ENCODE measurements at places on chromosomes 3 and 15.
A peak's percentile ranks its signal among the peaks of the same experiment; 100 is the strongest.

DNA sequence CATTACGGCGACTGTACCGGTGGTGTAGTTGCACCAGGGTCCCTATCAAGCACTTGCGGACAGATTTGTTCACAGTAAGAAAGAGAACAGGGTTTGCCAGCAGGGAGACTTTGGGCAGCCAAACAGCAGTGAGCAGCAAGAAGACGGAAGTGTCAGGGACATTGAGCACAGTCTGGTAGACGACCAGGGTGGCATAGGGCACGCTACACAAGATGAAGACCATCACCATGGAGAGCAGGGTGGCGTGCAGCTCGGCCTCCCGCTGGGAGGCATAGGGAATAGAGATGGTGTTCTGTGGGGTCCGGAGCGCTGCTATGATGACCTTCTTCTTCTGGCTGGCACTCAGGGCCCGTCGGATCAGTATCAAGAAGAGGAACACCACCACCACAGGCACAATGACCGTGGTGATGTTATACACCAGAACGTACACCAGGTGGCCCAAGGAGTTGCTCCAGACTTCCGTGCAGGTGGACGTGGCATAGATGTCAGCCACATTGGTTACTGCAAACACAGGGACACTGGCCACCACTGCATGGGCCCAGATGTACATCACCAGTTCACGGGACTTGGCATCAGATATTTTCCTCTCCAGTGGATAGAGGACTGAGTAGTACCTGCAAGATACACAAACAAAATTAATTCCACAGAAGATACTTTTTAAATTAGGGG lies 19.1 kb upstream of the FSIP1 start:
- no peak for DNase-seq

GRCh38 chr3:101950510-101950909 lies 101.2 kb downstream of the NFKBIZ start:
- peak; percentile 94 for DNase-seq

DNA sequence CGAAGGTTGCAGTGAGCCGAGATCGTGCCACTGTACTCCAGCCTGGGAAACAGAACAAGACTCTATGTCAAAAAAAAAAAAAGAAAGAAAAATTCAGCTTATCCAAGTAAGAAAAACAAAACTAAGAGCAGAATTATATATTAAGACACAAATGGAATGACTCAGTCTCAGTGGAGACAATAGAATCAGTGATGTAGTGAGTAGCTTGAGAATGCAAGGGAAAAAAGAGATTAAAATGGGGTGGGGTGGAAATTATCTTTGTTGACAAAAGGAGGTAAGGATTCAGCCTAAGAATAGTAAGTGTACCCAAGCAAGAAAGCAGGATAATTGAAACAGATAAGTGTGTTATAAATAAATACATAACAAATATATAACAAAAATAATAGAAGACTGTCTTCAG lies 70.7 kb downstream of the BLM start:
- no peak for DNase-seq

DNA sequence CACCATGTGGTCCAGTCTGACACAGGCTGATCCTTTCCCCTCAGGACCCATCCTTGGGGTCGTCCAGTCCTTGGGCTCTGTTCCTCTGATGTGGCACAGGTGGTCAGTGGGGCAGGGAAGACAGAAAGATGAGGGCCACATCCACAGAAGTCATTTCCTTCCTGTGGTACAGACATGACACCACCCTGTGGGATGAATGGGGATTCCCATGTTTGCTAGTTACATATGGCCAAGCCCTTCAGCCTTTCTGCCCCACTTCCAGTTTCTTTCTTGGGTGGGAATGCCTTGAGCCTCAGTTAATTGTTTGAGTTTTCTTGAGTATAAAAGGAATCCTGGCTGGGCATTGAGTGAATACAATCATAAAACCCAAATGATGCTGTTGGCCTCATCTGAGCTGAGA lies 284.7 kb upstream of the CTDSPL start:
- no peak for DNase-seq

GRCh38 chr3:31241533-31241932 lies 291.2 kb upstream of the STT3B start:
- DNase-seq = no peak

- DNase-seq = no peak
These were observed 46.6 kb downstream of the FBLN2 start for GRCh38 chr3:13595485-13595884.

DNA sequence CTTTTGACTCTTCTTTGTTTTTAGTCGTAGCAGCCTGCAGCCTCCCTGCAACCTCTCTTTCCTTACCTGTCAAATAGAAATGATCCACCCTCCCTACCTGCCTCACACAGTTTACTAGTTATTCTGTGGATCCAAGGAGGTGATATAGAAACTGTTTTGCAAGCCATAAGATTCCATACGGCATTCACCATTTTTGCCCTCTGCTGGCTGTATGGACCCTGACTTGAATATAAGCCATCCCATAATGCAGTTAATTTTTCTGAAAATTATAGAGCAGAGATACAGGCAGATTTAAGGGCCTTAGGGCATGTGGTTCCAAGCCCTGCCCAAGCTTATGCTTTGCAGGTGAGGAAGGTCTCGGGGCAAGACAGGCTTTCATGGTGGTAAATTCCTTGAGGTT lies 63.8 kb downstream of the CPN2 start:
- no peak for DNase-seq

- no peak for DNase-seq
These were observed 192.8 kb downstream of the DTWD1 start for GRCh38 chr15:49813625-49814024.

DNA sequence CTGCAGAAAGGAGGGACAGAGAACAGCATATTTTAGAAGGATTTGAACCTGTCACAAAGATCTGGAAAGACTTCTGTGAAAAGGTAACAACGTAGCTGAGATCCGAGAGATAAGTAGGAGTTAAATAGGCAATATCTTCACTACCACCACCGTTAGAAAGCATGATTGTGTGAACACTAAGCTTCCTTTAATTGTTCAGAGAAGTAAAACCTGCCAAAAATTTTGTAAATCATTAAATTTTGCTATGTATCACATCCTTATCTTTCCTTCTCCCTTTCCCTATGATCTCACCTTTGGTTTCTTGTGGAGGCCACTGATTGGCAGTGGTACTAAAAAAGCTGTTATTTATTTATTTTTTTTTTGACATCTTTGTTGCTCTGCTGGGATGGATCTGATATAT lies 346.9 kb downstream of the NLGN1 start:
- DNase-seq = no peak

DNA sequence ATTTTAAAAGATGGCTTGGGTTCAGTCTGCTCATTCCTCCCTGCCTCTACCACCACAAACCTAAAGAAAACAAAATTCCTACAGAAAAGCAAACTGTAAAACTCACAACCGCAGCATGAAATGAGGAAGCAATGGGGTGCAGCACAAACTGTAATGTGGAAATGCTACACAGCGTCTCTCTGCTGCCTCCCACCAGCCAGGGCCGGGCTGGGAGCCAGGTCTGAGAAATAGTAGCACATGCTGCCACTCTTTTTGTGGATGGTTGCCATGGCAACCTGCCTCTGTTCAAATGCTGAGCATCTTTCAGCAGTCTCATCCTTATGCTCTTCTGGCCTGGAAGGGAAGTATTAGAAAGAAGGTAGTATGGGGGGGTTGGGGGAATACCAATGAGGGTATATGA lies 55.4 kb downstream of the EOMES start:
- peak; percentile 35 for DNase-seq

DNA sequence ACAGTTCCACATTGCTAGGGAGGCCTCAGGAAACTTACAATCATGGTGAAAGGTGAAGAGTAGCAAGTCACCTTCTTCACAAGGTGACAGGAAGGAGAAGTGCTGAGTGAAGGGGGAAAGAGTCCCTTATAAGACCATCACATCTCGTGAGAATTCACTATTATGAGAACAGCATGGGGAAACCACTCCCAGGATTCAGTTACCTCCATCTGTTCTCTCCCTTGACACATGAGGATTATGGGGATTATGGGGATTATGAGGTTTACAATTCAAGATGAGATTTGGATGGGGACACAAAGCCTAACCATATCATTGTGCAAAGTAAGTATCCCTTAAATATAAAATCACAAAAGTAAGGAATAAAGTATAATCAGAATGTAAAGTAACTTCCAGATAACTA lies 375.9 kb upstream of the NAALADL2 start:
- DNase-seq = no peak

DNA sequence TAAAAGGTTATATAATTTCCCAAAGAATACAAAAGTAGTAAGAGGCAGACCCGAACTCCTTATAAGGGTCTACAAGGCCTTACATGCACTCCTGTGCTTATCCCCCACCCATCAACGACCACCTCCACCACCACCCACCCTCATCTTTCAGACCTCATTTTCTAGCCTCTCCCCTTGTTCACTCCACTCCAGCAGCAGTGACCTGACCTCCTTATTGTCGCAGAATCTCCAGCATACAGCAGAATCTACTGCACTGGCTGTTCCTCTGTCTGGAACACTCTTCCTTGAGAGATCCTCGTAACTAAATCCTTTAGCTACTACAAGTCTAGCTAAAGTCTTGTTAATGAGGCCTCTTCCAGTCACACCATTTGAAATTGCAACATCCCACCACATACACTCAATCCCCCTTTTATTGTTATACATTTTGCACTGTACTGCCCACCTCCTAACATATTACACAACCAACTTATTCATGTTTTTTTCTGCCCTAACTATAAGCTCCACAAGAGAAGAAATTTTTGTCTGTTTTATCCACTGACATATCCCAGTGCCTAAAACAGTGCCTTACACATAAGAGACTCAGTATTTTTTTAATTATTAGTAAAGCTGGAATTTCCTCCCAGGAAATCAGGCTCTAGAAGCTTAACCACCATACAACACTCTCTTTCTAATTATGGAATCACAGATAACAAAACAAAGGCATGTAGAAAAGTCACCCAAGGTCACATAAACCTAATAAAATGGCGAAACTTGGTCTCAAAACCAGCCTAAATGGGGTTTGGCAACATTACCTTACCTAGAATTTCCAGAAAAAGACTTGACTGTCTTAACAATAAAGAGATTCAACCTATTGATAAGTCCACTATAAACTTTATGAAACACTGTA lies 40.2 kb downstream of the ZNF148 start:
- DNase-seq = no peak

- DNase-seq = no peak
These were observed 179.2 kb downstream of the KCNAB1 start for GRCh38 chr3:156299569-156299968.

DNA sequence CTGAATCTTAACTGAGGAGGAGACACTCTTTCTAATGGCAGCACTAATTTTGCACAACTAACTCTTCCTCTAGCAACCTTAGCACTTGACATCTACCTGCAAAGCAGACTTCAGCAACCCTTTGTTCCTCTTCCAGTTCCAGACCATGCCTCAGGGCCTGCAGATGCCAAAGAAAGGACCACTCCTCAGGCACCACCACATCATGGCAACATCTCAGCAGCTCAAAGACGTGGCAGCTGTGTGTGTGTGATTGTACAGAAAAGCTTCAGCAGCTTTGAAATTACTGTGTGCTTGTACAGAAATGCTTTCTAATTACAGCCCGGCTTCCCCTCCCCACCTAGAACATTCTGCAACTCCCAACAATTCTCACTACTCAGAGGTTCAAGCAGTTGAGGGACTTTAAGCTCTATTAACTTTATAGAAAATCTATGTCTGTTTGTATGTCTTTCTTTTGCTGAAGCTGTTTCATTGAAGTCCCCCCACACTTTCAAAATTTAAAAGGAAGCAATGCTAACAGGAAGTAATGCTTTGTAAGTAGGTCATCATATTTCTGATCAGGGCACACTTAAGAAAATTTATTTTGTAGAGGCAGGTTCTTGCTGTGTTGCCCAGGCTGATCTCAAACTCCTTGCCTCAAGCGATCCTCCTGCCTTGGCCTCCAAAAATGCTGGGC lies 115.2 kb downstream of the CD47 start:
- no peak for DNase-seq

DNA sequence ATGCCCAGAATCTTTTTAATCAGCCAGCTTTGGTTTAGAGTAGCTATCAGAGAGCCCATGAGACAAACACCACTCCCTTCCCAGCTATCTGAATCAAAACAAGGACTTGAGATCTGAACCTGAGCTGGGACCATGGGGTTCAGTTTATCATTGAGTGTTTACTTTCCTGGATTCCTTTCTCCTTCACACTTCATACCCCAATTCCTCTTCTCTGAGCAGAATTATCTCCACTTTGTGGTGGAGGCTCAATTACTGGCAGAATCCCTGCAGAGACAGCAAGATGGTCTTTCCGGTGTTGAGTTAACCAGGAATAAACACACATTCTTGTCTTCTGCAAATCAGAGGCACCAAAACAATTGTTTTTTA lies 102.4 kb downstream of the RPL22L1 start:
- no peak for DNase-seq

- DNase-seq = no peak
These were observed 83.1 kb downstream of the DNAJB8 start for GRCh38 chr3:128383316-128384235.

- DNase-seq = no peak
These were observed 9.9 kb downstream of the FYCO1 start for GRCh38 chr3:45985532-45986302.

DNA sequence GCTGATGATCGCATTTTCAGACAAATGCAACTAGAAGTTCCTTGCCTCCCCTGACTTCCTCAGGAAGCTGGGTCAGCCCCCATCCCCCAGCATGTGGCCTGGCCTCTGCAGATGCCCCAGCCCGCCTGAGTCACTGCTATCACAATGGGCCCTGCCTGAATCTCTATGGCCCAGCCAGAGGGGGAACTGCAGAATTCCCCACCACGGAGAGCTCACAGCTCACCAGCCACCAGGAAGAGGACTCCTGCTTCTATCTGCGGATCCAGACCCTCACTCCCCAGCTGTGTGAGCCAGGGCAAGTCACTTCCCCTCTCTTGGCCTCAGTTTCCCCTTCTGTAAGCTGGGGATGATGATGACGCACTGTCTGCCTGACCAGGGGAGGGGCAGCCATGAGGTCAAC lies 6.9 kb downstream of the PLXND1 start:
- DNase-seq = no peak

DNA sequence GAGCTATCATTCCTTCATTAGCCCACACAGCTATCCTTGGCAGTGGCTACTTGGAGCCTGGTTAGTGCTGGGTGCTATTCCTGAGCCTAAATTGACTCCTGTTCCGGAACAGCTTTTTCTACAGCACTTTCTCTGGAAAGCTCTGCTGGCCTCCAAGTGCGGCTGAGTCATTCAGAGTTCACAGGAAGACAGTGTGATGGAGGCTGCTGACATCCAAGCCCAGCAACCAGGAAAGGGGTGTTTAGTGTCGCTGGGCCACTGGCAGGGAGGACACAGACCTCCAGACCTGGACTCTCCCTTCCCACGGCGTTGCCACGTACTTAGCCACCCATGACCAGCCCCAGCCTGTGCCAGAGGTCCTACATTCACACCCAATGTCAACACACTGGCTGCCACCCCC lies 28.7 kb downstream of the CACNA2D2 start:
- DNase-seq = no peak

Measured in BJ (cell line).